Stimulated activated CD4-positive, alpha-beta T cell treated with anti-CD3 and anti-CD28 coated beads, Interleukin-15, amount 100 ng/mL, for 48 hours (primary cell): ENCODE measurements at places on chromosomes 5 and 9.

GRCh38 chr5:76385540-76385939 lies 17.5 kb upstream of the IQGAP2 start:
- no peak for DNase-seq

DNA sequence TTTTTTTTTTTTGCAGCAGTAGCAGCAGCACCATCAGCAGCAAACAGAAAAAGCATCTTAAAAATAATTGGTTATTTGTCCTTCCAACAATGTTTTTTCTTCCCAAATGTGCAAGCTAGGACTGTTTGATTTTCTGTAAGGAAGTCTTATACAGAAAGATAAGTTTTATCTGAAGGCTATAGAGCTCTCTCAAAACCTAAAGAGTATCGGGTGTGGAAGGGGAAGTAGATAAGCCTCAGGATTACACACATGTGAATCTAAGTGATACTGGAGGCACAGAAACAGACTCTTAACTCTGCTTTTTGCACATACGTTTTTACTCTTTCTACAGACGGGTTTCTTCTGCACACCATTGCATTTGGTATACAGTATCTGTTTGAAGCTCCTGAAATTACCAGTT lies 184.4 kb upstream of the FTMT start:
- no peak for DNase-seq

GRCh38 chr9:70569070-70569772 lies 154.8 kb upstream of the KLF9 start:
- DNase-seq, result no peak

DNA sequence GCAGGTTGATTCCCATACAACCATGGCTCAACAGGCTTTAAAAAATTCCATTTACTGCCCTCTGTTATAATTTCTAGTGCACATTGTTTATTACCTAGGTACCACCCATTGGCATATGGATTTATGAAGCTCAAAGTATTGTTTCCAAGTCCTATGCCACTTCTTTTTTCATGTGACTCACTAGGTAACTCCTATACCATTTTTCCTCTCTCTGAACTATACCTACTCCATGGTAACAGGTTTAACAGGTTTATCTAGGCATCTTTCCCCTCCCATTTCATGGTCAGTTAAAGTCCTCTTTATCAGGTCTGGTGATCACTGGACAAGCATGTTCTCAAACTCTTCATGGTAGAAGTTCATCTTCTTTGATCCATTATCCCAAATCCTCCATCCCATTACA lies 49.6 kb upstream of the ABCA1 start:
- DNase-seq, result no peak
